Activated T-helper 1 cell treated with Interleukin-2 at 50 U/mL for 16 hours (primary cell): ENCODE measurements at places on chromosomes 6 and 20.

DNA sequence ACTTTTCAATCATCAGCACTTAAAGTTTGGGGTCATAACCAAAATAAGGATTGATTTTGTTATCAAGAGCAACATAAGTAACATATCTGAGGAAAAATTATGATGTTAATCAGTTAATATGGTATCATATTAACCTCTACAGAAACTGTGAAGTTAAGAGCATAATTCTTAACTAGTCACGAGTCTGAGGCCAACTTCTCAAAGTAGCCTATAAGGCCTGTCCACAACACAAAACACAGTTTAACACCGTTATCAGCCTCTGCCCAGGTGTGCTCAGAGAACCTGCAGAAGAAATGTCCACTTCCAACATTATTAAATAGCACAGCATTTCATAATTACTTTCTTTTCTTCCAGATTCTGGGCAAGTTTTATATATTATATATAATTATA lies 1.1 kb downstream of the STX7 start:
- DNase-seq = no peak

DNA sequence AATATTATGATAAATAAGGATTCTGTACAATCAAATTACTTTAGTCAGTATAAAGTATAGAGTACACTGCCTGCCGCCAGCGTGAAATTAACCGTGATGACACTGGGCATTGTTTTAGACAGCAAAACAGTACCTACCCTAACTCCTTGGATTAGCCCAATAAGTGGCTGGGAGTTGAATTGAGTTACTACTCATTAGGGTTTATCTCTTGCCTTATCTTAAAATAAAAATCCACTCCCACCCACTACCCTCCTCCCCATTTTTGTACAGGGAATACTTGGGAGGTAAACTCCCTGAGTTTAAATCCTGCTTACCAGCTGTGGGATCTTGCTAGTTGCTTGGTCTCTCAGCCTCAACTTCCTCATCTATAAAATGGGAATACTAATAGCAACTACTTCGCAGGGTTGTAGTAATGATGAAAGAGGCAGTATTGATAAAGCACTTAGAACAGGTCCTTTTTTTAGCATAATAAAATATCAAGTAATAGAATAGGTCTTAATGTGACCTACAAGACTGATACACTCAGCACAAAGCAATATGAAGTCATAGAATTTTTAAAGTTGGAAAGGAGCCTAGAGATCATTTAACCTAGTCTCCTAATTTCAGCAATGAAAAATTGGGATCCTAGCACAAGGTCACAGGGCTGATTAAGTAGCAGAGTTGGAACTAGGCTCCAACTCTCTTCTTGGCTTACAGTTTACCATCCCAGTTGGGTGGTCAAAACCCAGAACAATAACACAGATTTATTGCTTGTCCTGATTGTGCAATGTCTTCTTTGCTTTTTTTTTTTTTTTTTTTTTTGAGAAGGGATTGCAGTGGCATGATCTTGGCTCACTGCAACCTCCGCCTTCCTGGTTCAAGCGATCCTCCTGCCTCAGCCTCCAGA lies 23.8 kb downstream of the PHACTR2 start:
- no peak for DNase-seq

GRCh38 chr6:35920793-35921732 lies at the start of gene SRPK1:
SRPK1 (minus strand) TSS chr6:35921098; CDS start chr6:35921056, 42 bp downstream.
- DNase-seq = peak; percentile 77

DNA sequence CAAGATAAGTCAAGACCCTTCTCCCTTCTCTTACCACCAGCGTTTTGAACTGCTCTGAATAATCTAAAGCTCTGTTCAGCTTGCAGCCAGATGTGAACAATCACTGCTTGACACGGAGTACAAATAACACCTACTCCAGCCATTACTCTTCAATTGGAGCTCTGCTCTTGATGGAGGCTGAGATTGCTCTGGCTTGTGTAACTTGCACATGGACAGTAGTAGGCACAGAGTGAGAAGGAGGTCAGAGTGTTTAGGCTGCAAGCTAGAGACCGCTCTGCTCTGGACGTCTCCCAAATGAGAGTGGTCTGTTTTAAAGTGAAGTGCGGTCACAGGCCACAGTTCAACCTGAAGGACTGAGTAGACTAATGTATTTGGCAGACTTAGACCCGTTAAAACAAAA lies 158.3 kb downstream of the HDGFL1 start:
- DNase-seq = no peak

DNA sequence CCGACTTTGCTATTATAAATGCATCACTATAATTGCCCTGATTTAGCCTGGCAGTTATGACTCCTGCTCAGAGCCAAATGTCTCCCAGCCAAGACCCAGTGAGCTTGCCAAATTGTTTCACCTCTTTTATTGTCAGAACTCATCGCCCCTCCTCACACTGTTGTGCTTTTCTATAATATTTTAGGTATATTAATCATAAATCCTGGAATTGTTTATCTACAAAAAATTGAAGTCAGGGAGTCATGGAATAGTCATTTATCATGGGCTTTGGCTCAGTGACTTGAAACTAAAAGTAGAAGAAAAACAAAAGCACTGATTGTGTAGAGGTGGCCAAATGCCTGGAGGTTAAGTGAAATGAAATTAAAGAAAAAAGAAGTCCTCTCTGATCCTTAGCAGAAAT lies 85.6 kb downstream of the PFDN4 start:
- DNase-seq = no peak

GRCh38 chr6:47819461-47819860 lies 37.6 kb downstream of the OPN5 start:
- no peak for DNase-seq

DNA sequence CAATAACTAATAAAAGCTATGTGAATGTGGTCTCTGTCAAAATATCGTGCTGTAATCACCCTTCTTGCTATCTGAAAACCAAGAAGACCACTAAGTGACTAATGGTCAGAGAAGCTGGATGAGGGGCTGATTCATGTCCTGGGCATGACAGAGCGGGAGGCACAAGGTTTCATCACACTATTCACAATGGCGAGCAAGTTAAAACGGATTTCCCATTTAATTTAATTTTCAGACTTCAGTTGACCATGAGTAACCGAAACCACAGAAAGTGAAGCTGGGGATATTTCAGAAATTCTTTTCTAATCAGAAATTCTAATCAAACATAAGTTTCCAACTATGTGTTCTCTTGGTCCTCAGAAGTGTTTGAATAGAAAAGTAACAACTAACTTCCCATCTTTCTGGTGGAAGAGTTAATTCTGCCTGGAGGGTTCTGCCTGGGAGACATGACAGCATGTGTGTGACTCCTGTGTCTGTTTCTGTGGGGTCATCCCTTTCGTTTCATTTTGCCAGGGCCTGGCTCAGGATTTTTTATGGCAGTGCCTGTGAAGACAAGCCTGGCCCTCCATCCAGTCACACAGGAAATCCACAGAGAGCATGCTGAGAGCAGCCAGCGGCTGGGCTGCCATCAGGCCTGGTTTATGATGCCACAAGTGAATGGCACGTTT lies 98.9 kb downstream of the FAM120B start:
- no peak for DNase-seq

GRCh38 chr6:117531346-117531745 lies 48.9 kb downstream of the DCBLD1 start:
- DNase-seq = no peak
